Esophagus muscularis mucosa (tissue), 4 donors: ENCODE measurements at places on chromosomes 5 and 9.

DNA sequence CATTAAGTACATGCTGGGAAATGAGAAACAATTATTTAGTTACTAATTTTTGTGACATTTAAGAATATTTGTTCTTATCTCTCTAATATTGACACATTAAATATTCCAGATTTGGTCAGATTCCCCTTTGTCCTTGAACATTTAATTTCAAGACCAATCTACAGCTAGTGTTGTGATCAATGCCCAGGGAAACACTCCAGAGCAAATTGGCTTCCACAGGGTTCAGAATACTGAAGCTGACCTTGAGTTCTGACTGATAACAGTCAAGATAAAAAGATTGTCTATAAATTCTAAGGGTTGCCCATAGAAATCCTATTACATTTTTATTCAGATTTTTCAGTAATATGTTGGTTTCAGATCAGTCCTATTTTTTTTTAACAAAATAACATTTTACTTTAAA is 31.3 kb downstream of the ZFYVE16 start:
- DNase-seq: no peak
- no peaks in the 10 kb centered on the region for H3K27me3 ChIP-seq
- H3K36me3 ChIP-seq: peaks cover 37% of the 10 kb centered on the region
- H3K27ac ChIP-seq: no peak overlapping the region
- no peaks in the 10 kb centered on the region for H3K4me1 ChIP-seq

- H3K4me1 ChIP-seq: no peaks in the 10 kb centered on the region
- H3K36me3 ChIP-seq: no peaks in the 10 kb centered on the region
- no peak overlapping the region for H3K4me3 ChIP-seq
- no peaks in the 10 kb centered on the region for H3K27me3 ChIP-seq
- H3K27ac ChIP-seq: no peak overlapping the region
Measured at GRCh38 chr5:83517072-83517687, 45.6 kb downstream of the VCAN start.

DNA sequence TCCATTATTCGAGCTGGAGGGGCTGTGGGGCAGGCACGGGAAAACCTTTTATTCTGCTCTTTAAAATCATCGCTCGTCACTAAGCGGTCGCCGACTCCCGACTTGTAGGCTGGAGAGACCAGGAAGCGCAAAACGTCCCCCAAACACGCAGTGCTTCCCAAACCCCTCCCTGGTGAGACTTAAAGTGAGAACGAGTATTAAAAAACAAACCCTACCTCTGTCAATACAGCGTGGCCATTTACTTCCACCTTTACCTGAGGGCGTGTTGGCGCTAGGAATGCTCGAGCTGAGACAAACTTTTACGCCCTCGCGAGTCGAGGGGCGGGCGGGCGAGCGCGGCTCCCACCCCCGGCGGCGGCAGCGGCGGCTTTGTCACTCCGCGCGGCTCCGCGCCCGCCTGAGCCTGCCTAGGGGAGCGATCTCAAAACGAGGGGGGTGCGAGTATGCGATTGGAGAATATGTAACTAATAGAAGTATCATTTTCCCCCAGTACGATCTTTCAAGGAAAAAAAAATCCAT is at the start of gene NR2F1-AS1:
TSS of gene NR2F1-AS1 (minus strand) at position 293 of the 519 bp plus-strand sequence.
- no peaks in the 10 kb centered on the region for H3K36me3 ChIP-seq
- H3K27me3 ChIP-seq: peaks cover 5% of the 10 kb centered on the region
- DNase-seq: peak; percentile 91
- H3K4me3 ChIP-seq: peak within 1 kb of the TSS; percentile 87
- peak within 1 kb of the TSS; percentile 92 for H3K27ac ChIP-seq

DNA sequence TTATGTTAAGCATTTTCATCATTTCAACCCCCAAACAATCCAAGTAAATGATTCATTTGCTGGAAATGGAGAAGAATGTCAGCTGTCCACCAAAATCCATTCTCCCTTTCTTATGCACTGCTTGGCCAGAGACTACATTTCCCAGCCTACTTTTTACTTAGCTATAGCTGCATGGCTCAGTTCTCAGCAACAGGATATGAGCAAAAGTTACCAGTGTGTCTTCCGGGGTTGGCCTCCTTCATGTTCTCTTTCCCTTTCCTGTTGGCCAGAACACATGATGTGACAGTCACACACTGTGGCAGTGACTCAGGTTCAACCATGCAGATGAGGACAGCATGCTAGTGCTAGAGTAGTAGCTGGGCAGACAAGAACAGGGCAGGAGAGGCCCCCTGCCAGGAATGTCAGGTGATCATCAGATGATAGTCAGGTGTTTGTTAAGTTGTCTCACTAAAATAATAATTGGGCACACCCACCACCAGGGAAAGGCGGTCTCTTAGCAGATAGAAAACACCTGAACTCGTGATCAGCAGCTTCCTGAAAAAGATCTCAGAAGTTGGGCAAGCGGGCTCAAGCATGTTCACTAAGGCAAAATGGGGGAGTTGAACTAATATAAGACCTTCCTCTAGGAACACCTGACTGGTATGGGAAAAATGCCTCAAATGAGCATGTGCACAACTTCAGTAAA is 12.2 kb downstream of the GPR150 start:
- peaks cover 14% of the 10 kb centered on the region for H3K4me1 ChIP-seq
- H3K4me3 ChIP-seq: no peak overlapping the region
- DNase-seq: peak; percentile 83
- no peaks in the 10 kb centered on the region for H3K27me3 ChIP-seq
- no peaks in the 10 kb centered on the region for H3K36me3 ChIP-seq

DNA sequence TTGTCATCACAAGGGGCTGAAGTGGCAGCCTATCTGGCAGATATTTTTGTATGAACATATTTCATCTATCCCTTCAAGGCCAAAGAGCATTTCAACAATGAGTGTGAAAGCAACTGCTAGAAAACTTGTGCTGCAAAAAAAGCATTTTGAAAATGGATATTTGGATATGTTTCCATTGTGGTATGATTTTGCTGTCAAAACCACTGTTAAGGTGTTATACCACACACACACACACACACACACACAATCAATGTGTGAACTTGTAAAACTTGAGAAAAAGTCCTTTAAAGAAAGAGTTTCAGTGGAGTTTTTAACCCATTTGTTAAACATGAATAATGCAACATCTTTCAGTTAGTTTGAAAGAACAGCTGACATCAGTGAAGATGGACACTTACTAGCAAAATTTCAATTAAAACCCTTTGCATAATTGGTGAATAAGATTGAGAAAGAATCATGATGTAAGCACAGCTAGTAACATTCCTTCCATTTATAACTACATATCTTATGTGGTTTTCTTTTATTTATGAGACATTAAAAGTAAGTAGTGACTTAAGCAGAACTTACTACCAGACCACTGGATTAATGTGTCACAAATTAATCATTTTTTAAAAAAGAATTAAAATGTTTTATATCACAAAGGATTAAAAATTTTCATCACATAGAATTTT is 182.6 kb upstream of the GNA14 start:
- H3K4me1 ChIP-seq: peaks cover 40% of the 10 kb centered on the region
- H3K4me3 ChIP-seq: no peak overlapping the region
- H3K36me3 ChIP-seq: no peaks in the 10 kb centered on the region
- H3K27me3 ChIP-seq: no peaks in the 10 kb centered on the region
- DNase-seq: no peak
